Astrocyte of the cerebellum (primary cell): ENCODE measurements at places on chromosomes 16 and 17.
A peak's percentile ranks its signal among the peaks of the same experiment; 100 is the strongest.

DNA sequence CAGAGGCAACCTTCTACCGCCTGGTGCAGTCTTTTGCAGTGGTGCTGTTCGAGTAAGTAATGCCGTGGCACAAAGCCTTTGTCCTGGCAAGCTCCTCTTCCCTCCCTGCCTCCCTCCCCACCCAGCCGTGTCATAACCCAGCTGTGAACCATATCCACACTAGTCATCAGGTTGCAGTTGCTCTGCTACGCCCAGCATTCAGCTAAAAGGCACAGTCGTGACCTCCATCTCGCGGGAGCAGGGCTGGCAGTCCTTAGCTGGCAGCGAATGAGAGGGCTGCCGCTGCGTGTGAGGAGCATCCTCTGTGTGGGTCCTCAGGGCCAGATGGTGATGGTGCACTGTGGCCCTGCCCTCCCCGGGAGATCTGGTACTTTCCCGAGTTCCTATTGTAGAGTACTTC lies 39.3 kb downstream of the CIBAR2 start:
- DNase-seq = no peak

DNA sequence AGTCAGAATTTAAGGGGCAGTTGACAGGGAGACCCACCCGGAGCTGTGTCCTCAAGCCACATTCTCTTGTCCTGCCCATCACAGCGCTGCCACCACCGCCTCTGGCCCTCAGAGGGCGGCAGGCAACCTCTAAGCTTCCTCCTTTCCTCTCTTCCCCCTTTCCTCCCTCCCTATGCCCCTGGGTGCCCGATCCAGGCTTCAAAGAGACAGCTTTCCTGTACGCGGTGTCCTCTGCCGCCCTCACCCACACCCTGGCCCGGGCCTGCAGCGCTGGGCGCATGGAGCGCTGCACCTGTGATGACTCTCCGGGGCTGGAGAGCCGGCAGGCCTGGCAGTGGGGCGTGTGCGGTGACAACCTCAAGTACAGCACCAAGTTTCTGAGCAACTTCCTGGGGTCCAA lies 23.5 kb downstream of the WNT9B start:
- no peak for DNase-seq

DNA sequence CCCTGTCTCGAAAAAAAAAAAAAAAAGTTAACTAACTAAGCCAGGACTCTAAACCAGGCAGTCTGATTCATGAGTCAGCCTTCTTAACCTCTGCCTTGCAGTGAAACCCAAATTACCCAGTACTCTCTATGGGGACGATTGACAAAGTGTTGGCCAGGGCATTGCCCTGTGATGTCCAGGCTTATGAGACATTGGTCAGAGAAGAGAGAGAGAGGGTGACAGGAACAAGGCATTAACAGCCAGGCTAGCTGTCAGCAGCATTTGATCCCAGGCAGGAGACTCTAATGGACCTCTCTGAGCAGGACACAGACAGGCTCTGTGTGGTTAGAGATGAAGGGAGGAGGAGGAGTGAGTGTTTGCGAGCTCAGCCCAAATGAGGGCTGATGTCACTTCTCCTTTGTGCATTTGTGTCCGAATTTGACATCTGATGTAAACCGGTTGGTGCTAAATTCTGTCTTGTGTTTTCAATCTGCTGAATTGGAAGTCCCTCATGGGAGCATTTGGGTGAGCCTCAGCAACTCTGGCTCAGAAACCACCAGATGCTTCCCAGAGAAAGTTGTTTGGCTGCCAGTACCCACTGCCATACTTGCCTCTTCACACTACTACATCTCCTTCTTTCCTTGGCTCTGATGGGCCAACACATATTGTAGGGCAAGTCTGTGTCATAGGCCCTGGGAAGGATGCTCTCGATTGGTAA lies 4.3 kb upstream of the MYL4 start:
- no peak for DNase-seq

- DNase-seq = no peak
These were observed 34.8 kb upstream of the FBXO47 start for GRCh38 chr17:39001703-39002637.

DNA sequence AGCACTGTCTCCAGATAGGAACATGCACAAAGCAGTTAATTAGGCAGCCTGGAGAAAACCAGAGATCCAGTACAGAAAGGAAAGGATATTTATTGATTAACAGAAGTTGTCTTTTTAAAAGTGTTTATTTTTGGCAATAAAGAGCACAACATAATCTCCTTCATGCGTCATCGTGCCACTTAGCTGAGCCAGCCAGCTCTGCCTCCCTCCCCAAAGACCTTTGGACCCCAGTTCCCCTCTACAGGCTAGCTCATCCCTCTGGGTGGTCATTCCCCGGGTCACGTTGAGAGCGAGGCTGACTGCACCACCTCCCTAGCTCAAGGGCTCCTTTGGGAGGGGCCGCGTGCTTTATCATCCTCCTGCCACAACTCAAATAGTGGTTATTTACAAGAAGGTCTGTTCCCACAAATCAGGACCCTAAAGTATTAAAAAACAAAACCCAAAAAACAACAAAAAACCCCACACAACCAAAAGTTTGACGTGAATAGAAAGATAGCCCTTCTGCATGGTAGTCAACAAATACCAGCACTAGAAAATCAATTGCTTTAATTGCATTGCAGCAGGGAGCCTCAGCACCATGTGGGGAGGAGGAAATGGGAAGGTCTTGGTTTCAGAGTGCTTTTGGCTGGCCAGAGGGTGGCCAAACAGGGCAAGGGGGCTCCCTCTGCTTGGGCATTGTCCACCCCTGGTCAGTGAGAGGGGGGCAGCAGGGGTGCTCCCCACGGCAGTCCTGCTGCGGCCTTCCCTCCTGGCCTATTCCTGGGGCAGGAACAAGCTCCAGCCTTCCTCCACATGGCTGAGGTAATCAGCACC lies 9.6 kb downstream of the POLR2C start:
- DNase-seq = no peak

GRCh38 chr17:66967837-66968543 lies 3.5 kb downstream of the CACNG4 start:
- DNase-seq = no peak

DNA sequence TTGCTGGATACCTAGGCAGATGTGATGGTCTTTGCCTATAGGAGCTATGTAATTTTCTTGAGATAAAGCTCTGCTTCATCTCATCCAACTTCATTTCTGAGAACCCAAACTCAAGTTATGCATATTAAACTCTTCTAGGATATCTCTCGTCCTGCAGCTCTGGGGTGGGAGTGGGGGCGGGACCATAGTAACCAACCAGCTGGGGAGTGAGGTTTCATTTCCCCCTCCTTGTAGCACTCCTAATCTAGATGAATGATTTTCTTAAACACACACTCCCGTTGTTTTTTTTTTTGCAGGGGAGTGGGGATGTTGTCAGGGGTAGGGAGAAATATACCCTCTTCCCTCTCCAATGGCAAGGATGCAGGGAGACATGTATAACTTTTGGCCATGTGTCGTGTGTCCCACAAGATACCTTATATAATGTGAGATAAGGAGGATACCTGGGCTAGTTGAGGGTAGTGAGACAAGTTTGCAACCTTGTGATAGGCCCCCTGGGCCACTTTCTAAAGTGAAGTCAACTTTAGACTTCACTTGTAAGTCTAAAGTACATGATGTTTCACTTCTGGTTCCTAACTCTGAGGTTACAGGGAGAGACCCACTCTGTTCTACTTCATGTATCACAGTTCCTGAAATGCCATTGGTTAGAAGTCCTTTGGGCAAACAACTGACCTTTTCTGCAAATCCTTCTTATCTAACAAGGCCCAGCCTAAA lies 10.5 kb upstream of the HEATR6 start:
- DNase-seq = no peak

GRCh38 chr16:22874394-22874793 lies 60.4 kb downstream of the HS3ST2 start:
- no peak for DNase-seq

DNA sequence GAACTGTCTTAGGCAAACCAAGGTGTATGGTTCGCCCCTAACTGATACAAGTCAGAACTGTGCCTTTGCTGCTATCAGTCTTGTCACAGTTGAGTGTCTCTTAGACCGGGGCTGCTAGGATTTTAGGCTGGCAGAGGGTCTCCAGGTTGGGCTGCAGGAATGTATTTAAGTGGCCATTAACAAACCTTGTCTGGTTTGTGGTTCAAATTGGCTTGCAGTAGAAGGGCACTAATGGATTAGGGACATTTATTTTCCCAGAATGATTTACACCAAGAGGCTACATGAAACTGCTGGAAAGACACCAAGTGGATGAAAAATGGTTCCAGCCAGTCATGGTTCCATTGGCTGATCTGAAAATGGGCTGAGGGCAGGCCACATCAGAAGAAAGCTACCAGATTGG lies 5.1 kb downstream of the VAT1L start:
- DNase-seq = no peak

DNA sequence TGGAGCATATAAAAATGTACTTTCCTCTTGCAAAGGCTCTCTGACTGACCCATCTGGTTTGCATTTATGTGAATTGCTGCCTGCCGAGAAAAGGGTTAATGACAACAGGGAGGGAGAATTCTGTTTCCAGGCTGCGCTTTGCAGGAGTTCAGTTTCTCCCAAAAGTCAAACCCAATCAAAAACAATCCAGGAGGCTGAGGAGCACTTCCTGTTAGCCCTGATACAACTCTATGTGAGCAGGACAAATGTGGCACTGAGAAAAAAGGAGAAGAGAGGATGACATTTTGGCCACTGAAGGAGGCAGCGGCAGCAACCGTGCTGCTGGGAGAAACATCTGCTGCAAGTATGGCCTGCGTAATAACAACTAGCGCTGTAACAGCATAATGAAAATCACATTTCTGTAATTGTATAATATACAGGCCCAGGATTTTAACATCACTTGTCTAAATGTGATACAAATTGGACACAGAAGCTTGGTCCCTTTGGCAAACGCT lies 26.8 kb upstream of the ELAC2 start:
- DNase-seq = no peak

DNA sequence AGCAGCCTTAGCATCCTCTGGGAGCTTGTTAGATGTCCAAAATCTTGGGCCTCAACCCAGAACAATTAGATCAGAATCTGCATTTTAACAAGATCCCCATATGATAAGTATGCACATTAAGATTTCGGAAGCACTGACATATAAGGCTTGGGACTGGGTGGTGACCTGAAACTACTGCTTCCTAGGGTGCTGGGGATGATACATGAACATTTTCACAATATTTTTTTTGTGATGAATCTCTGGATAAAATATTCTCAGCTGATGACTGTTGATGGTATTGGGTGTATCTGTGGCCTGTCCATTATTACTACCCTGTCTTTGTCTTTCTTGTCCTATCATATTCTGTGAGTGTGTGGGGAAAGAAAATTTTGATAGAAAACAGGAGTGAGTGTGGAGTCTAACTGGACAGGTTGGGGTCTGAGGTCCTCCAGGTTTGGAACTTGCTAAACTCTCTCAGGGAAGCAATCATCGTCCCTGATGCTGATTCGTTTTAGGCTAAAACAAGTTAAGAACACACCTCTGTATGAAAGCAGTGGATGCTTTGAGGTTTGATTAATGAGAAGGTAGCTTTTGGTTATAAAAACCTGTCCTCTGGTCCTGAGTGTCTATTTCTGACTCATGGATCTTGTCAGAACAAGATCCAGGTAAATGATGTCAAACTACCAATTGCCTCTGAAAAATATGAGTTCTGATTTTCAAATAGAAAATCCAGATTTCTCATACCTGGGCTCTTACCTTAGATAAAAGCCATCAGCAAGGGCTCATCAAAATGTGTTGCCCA lies 23.2 kb downstream of the KRT23 start:
- DNase-seq = no peak

DNA sequence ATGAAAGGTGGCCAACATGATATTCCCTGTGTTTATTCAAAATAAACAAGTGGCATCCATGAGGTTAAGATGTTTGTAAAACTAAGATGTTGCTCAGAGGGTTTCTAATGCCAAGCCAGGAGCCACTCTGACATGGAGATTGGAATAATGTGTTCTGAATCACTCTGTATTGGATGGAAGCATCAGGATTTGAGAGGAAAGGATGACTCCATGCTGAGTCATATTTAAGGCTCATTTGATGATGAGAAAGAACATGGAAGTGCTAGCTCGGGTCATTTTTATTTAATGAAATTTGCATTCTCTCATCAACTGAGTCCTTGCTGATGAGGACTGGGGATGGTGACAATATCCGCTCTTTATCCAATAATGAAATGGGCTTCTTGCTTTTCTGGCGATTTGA lies 6.2 kb downstream of the VAT1L start:
- peak; percentile 55 for DNase-seq

GRCh38 chr17:82942166-82943130 lies 102.6 kb upstream of the ZNF750 start:
- no peak for DNase-seq

DNA sequence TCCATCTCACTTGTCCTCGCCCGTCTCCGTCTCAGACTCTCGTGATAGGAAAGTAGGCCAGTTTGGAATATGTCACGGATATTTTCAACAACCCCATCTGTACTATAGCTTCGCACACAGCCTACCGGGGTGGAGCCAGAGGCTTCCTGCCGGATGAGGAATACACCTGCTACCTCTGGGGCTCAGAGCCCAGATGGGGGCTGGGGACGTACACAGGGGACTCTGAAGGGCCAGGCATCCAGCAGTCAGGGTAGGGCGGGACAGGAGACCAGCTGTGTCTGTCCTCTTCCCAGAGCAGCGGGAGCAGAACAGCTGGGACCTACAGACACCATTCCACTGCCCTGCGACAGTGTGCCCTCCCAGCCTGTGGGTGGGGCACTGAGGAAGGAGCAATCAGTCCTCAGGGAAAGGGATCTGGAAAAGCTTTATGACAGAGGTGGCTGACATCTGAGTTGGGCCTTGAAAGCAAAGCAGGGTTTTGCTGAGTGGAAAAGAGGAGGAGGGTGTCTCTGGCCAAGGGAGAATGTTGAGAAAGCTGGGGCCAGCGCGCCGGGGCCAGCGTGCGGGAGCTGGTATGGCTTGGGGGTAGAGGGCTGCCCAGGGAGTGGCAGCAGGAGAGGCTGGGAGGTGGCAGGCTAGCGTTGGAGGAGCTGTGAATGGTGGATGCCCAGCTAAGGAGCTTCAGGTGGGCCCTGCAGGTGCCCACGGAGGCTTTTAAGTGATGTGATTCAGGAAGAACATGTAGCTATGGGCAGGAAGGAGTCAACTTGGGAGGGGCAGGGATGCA lies 11.5 kb upstream of the SRCIN1 start:
- DNase-seq = no peak

DNA sequence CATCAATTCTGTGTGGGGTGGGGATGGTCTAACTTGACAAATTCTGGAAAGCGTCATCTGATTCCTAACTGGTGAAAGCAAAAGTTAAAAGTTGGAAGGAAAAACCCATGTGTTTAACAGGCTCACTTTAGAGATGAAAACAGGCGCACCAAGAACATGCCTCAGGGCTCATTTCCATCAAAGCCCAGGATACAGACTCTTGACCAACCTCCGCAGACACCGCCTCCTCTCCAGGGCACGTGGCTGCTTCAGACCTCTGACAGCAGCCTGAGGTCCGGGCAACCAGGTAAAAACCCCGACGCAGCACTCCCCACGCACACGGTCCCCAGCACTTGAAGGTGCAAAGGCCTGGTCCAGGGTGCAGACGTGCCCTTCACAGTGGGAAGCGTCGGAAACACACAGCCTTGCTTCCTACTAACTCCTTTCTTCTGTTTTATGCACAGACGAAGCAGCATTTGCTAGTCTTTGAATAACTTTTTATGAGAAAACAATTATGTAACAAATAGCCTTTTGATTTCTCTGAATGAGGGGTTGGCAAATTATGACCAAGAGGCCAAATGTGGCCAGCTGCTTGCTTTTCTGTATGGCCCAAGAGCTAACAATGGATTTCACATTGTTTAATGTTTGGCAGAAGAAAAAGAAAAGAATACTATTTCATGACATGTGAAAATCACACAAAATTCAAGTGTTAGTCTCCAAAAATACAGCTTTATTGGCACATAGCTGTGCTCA lies 44.2 kb upstream of the TRAP1 start:
- DNase-seq = no peak
